ENCODE measurements at places on chromosomes 7 and 10.

DNA sequence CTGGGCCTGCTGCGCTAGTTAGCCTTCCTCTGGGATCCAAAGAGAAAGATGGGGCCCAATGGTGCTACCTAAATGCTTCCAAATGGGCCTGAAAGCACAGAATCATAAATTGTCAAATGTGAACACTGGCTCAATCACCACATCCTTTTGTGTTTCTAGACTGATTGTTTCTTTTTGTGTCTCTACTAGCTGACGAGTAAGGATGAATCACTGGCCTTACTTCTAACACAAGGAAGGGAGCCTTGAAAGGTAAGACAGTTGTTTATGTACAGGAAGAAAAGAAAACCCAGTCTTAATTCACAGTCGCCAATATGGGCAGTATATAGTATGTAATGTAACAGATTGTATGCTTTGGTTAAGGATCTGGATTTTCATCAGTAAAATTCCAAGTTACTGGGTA, 89.5 kb downstream of the ZNF92 start:
- DNase-seq, result no peak

GRCh38 chr10:47388879-47389278, 4.8 kb upstream of the ZNF488 start:
- no peak for DNase-seq

DNA sequence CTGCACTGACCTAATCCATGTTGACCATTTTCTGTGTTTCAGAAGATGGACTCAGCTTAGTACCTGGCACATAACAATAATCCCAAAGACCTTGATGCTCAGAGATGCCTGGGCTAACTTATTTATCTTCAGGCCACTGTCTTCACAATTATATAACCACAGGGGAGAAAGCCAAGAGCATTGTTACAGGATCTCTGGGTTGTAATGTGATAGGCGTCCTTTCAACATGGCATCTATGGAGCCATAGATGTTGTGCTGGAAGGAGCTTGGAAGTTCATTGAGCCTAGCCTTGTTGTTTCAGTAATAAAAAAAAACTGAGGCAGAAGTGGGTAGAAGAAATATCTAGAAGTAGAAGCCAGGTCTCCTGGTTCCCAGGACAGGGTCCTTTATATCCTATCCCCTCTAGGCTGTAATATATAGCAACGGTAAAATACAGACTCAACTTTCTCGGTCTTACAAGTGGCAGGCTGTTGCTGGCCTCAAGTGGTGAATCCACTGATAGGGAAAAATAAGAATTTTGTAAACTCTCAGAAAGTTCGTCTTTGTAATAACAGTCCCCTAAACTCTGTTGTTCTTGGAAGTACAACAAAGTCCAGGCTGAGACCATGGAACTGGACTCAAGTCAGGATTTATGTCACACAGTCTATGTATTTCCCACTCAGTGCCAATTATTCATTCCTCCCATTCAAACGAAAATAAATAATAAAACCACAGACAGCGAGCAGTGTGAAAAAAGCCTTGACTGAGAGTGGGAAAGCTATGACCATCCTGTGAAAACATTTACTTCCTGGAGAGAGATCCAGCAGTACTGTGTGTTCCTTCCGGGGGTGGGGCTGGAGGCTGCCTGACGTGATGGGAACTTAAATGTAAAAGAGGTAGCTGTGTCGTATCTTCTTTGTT, 277.6 kb downstream of the REEP3 start:
- no peak for DNase-seq

- DNase-seq, result no peak
These were observed 44.4 kb downstream of the PFKFB3 start for GRCh38 chr10:6247041-6247712.

- DNase-seq, result no peak
These were observed 120.6 kb upstream of the NRP1 start for GRCh38 chr10:33455029-33455428.

- DNase-seq, result no peak
These were observed 43.5 kb downstream of the ST8SIA6 start for GRCh38 chr10:17410907-17411306.

- no peak for DNase-seq
These were observed 52.7 kb downstream of the GNA12 start for GRCh38 chr7:2791390-2791789.

- DNase-seq, result no peak
These were observed 164.3 kb upstream of the NPSR1 start for GRCh38 chr7:34493752-34494151.

DNA sequence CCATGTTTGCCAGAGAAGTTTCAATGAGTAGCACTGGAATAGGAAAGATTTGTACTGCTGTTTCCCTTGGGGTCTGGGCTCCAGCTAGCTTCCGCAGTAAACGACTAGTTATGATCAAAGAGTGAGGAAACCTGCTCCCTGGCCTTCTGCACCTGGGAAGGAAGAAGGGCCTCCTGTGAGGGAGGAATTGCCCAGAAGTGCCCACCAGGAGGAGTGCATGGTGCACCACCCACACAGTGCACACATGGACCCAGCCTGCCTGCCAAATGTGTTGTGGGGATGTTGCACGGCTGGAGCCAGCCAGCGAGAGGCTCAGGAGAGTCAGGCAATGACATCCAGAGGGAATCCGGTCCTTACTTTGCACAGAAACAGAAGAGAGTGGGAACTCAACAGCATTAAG, 27.0 kb upstream of the FAM107B start:
- DNase-seq, result no peak

DNA sequence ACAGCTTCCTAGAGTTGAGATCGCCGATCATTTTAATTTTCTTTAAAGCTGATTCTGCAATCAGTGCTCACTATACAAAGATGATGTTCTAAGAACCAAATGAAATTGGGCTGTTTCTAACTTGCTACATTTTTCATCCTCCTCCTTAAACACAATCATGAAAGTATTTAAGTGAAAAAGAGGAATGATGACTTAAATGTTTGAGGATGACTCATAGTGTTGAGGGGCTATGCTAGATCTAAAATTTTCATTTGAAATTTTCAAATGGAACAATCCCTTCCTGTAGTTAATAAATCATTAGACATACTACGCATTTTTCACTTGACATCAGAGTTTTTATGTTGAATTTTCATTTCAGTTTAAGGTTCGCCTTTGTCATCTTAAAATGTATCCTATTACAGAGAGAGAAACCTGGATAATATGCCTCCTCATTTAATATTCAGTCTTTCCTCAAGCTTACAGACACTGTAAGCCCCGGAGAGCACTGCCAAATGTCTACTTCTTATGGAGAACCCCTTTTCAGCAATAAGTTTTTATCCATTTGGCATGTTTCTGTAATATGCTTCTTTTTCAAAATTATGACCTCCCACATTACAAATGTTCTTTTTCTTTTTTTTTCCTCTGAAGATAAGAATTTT, 499.6 kb downstream of the MAGI2 start:
- DNase-seq, result no peak

DNA sequence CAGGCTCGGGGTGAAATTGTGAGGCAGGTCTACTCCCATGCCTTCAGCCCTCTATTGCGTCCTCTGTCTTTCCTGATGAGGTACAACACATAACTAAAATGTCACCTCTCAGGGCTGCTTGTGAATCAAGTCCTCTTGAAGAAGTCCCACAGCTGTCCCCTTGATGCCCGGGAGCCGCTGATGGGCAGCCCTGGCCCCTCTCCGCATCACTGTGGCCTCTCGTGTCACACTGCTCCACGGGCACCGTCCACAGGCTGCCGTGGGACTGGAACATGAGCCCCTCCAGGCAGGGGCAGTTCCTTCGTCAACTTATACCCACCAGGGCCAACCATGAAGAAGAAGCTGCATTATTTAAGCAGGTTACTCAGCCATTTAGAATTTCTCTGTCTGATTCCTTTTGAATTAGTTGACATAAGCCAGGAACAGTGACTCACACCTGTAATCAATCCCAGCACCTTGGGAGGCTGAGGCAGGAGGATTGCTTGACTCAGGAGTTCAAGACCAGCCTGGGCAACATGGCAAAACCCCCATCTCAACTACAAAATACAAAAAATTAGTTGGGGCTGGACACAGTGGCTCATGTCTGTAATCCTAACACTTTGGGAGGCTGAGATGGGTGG, 58.5 kb upstream of the UBE3C start:
- DNase-seq, result no peak

DNA sequence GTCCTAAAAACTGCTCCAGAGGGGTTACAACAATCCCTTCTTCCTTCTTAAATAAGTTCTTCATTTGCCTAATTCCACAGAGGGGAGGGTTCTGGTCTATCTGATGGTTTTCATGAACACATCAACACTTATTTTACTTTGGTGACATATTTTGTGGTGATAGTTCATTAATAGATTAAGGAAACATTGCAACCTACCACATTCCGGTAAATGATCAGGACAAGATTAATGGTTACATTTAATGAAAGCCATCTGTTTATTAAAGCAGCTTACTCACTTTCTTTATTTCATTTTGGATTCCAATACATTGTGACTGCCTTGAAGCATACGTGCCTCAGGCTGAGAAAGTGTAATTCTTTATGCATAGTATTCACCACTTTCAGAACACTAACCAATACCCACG, 101.0 kb downstream of the SKIDA1 start:
- DNase-seq, result no peak

DNA sequence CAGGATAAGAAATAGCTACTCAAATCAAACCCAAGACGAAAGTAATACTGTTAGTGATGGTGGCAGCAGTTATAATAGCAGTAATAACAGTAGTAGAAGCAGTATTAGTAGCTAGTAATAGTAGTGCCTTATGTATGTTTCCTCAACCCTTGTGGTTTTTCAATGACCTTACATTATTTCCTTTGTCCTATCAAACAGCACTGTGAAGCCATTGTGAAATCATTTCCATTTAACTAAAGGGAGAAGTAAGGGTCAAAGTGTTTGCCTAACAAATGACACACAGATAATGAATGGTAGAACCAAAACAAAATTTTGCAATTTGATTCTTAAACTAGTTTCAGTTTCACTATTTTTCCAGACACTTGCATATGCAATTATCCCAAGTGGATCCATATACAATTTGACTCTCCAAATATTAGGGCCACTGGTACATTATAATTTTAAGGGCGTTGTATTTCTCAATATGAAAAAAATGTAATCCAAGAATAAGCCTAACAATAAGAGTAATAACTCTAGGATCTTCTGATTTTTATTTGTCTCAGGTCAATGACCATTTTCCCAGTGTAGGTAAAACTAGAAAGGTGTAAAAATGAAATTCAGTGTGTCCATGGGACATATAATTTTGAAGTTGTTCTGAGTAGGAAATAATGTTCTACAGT, 33.7 kb upstream of the TMEM26 start:
- DNase-seq, result no peak

DNA sequence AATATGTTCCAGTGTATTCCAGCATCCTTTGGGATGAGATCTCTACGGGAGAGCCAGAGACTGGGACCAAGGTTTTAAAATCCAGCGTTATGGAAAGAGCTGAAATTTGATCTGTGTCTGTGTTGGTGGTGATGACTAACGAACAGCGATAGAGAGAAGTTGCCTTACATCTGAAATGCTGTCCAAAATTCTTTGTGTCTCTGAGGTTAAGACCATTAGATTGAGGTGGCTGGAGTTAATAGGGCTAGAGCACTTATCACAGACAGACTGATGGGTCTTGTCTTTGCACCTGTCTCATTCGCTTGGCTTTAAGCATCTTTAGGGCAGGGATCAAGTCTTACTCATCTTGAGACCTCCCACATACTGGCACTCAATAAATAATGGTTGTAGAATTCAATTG, 41.0 kb upstream of the RAPGEF5 start:
- no peak for DNase-seq

GRCh38 chr10:4343091-4343490, 482.9 kb upstream of the AKR1E2 start:
- no peak for DNase-seq

DNA sequence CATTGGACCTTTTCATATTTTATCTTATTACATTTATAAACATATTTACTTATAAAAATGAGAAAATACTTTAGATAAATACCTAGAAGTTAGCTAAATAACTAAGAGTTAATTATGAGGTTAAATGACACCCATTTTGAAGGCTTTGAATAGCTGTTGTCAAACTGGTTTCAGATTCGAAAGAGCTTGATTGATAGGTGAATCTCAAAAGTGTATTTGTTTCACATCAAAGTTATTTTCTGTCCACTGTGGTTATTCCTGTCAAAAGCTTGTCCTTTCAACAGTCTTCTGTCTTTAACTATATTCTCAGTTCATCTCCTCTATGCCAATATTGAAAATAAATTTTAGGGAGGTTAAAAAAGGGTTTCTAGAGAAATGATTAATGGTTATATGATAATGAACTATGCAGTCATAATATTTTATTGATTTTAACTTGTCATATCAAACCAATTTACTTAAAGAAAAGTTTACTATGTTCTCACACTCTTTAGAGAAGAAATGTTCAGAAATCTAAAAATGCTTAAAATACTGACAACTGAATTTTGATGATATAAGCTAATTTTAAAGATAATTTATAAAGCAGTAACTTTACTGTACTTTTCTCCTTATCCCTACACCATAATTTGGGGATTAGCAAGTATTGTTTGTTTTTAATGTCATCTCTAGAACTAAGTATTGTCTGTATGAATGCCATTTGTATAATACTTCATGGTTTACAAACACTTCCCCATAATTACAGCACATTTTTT, 72.0 kb upstream of the FOXP2 start:
- no peak for DNase-seq

- no peak for DNase-seq
These were observed 88.3 kb upstream of the CYP26C1 start for GRCh38 chr10:92972066-92972870.

DNA sequence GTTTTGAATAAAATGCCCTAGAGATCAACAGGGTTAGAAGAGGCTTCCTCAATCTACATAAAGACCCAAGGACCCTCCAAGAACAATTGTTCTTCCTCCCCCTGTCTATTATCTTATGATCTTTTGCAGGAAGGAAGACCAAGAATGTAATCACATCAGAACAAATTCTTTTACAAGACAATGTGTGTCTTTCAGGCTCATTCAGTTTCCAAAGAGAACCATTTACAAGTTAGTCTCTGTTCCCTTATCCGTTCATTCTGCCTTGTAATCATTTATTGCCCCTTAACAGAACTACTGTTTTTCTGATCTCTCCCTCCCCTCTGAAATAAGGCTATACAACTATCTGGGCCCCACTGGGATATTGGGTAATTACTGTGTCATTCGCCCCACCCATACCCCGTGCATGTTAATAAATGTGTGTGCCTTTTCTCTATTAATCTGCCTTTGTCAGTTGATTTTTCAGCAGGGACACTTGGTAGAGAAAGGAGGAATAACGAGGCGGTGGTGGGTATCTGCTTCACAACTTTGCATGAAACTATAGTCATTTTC, 5.7 kb upstream of the MKRN1 start:
- no peak for DNase-seq
